Activated naive CD4-positive, alpha-beta T cell (primary cell): ENCODE measurements at places on chromosomes 13 and 19.

- no peak for DNase-seq
Observed at GRCh38 chr13:79413521-79413920, 7.5 kb upstream of the RBM26 start.

- DNase-seq: no peak
Observed at GRCh38 chr13:107088061-107088460, 520.1 kb upstream of the ARGLU1 start.

- no peak for DNase-seq
Observed at GRCh38 chr13:100266026-100266425, 177.1 kb downstream of the PCCA start.

GRCh38 chr13:30585748-30586262, 31.9 kb upstream of the USPL1 start:
- no peak for DNase-seq

- no peak for DNase-seq
Observed at GRCh38 chr19:19202707-19203011, 555 bp downstream of the NR2C2AP start.

DNA sequence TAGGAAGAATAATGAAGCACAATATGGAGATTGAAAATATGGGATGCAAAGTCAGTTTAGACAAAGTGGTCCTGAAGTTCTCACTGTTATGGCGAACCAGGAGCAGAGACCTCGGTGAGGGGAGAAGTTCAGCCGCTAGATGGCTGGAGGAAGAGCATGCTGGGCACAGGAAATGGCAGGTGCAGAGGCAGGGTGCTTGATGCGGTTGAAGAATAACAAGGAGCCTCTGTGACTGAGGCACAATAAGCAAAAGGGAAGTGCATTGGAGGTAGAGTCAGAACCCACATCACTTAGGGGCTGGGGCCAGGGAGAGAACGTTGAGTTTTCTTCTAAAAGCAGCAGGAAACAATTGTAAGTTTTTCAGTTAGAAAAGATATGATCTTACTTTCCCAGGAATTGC, 1725.2 kb downstream of the EFNB2 start:
- no peak for DNase-seq

GRCh38 chr13:30745906-30746686, 10.8 kb downstream of the ALOX5AP start:
- DNase-seq: no peak

- DNase-seq: no peak
Observed at GRCh38 chr19:46367426-46367825, 20.5 kb downstream of the PPP5C start.

GRCh38 chr19:5182751-5183150, 157.9 kb downstream of the PTPRS start:
- DNase-seq: no peak

DNA sequence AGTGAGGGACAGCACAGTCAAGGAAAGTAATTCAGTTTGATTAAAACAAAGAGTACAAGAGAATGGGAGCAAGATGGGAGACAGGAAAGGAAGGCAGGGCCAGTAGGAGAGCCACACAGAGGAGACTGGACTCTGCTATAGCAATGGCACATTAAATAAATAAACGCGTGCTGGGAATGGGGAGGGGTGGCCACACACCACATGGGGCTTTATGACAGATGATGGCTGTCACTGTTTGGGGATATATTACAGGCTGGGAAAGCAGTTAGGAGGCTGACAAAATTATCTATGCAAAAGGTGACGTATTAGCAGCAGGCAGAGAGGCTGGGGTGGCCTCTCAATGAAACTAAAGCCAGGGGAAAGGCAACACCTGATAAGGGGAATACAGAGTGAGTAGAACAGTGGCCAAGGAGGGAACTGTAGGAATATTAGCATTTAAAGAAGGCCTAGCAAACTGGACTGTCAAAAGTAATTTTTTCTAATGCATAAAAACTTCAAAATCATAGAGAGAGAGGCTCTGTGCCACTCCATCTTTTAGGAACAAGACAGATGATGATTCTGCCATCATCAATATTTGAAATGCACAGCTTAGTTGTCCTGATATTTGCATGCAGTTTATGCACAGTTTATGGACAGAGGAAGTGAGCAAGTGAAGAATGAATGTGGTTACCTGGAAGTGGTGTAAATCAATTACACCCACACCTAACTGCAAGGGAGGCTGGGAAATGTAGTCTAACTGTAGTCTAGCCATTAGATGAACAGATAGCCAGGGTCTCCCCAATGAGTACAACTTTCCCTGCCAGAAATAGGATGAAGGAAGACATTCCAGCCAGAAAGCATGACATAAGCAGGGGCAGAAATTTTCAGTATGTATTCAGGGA, 346.5 kb downstream of the FOXO1 start:
- DNase-seq: no peak

DNA sequence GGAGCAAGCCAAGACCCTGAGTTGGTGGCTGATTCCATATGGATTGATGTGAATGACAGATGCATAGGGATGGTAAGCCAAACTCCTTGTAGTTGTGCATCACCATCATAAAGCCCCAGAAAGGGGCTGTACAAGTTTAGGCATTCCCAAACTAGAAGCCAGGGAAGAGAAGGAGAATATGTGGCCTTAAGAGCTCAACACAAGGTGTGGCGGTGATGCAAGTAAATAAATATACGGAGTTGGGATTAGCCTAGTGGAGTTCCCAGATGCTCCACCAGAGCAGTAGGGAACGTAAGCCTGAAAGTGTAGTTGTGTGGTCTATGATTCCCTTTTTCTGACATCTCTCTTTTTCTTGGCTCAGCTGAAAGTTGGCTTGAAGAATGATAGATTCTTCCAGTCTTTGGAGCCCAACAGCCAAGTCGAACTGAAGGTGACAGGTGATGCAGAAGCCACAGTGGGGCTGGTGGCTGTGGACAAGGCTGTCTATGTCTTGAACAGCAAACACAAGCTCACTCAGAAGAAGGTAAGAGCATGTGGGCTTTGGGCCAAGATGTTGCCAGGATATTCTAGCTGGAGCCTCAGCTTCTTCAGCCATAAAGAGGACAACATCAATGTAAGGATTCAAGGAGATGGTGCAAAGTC, 30.1 kb downstream of the RDH8 start:
- DNase-seq: no peak

GRCh38 chr13:19587635-19588300, 26.4 kb upstream of the TPTE2 start:
- DNase-seq: no peak

- no peak for DNase-seq
Observed at GRCh38 chr13:46613409-46614049, 60.6 kb downstream of the LRCH1 start.

DNA sequence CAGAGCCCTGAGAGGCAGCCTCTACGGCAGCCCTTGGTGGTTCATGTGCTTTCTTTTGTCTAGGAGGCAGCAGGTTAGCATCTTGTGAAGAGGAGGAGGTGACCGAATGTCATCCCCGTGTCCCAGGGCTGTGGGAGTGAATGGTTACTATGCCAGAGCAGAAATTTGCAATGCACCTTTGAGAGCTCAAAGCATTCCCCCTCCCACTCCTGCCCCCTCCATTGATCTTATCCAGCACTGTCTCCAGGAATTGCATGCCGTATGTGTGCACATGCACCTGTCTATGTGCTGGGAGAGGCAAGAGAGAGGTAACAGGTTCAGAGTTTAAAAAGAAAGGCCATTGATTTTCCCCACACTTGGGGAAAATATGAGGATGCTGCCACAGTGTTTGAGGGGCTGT, 10.2 kb downstream of the RASL11A start:
- no peak for DNase-seq

- DNase-seq: no peak
Observed at GRCh38 chr19:42129399-42130253, 2.6 kb downstream of the POU2F2 start.
